Renal pelvis (tissue), 12 donors: ENCODE measurements at places on chromosomes 7 and 10. TPM values are rescaled to one million over a fixed set of nuclear protein-coding genes. Genes with fewer than 3 reads are reported as not detected.

DNA sequence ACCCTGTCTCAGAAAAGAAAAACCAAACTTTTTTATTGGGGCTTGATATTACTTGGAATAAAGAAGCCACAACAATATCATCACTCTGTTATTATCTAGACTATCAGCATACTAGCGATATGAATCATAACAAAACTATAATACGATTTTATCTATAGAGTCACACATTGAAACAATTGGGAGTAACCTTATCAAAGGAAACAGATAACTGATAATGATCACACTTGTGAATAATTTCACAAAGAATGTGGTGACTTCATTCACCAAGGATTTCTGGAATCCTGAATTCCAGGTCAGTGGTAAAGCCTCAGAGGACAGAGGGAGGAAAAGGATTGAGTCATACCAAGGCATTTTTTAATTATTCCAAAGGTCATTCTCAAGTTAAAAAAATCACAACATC is 32.1 kb upstream of the NMT2 start:
- peak; percentile 36 for DNase-seq

DNA sequence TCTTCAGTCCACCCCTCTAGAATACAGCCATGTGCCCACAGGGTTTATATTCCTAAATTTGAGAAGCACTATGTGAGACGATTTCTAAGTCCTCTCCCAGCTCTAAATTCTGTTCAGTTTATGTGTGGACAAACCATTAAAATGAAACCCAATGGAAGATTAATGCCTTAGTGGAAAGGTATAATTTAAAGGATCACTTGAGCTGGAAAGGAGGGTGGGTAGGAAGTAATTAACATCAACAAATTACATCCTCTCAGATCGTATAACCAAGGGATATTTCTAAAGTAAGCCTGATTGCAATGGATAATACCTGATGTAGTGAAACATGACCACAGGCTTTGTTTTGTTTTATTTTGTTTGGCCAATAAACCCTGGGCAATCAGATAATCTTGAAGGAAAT is 511.0 kb upstream of the COBL start:
- peak; percentile 73 for DNase-seq

DNA sequence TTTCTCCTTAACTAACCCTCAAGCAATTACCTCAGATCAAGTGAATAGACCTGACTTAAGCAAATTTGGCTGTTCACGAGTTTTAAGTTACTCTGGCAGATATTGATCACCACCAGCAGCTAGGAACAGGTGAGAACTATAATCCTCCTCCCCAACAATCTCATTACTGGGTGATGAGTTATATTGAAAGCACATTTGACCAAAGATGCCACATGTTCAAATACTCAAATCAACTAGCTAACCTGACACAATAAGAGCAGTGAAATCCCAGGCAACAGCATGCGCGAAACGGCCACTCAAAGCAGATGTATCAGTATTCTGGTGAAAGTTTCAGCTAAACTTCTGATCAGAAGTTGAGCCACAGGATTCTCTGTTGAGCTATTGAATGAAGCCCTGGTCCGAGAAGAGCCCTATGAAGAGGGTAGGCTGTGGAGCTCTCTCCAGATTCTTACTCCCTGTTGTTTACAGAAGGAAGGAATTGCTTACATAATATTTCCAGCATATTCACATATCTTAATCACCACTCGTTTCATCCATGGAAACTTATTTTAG is 52.6 kb downstream of the CAV1 start:
- no peak for DNase-seq

Gene CFAP69
- 12.4 TPM for polyA plus RNA-seq

- peak; percentile 34 for DNase-seq
Observed at GRCh38 chr7:141511676-141512396, 39.4 kb upstream of the AGK start.

- DNase-seq, result no peak
Observed at GRCh38 chr10:96705134-96705533, 15.2 kb downstream of the PIK3AP1 start.

Gene ZNF804B
- 0.35 TPM for polyA plus RNA-seq

Gene PHKG1
- polyA plus RNA-seq, result 2.6 TPM

DNA sequence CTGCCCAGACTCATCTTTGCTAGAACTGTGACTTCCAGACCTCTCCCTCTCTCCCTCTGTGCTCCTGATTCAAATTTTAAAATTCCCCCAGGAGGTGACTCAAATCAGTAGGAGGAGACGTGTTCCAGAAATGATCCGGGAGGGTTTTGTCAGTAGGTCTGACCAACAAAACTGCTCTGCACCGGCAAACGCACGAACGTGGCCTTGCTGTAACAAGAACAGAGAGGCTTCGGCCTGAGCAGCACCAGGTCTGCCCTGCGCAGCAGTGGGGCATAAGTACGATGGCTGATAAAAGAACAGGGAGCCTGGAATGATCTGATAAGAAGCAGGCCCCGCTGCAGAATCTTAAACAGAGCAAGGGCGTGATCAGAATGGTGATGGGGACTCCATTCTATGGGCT is 152.7 kb upstream of the AUTS2 start:
- DNase-seq, result no peak

Gene ZP3
- polyA plus RNA-seq, result 9.4 TPM
